CD4-positive, alpha-beta T cell (primary cell): ENCODE measurements at places on chromosomes 11 and 22. TPM values are rescaled to one million over a fixed set of nuclear protein-coding genes. Genes with fewer than 3 reads are reported as not detected.

The OR52I1 gene
- total RNA-seq = not detected

The CHRM1 gene
- not detected for total RNA-seq

The SLC7A4 gene
- total RNA-seq = not detected

The HMOX1 gene
- total RNA-seq = 1.1 TPM

The KRTAP5-8 gene
- not detected for total RNA-seq

The CNGA4 gene
- total RNA-seq = 0.16 TPM

The GLYAT gene
- not detected for total RNA-seq

The GPHA2 gene
- 0.56 TPM for total RNA-seq

The HORMAD2 gene
- total RNA-seq = not detected

The RFPL1 gene
- not detected for total RNA-seq
